Hematopoietic multipotent progenitor cell (in vitro differentiated cells): ENCODE measurements at places on chromosomes 1 and 21.

DNA sequence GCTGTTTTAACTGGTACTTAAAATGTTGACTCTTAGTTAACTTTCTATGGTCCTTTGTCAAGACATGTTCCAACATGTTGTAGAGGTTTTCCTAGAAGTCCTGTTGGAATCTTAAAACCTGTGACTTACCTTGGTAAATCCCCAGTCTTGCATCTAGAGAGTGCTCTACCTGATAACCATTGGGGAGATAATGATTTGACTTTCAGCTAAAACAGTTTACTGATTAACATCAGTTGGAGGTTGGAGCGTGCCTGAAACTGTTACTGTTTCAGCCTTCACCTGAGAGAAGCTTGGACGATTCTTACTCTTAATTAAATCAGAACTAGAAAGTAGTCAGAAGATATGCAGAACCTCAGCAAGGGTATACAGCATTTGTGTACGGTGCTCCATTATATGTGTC is 8.8 kb downstream of the MDM4 start:
- DNase-seq = no peak

DNA sequence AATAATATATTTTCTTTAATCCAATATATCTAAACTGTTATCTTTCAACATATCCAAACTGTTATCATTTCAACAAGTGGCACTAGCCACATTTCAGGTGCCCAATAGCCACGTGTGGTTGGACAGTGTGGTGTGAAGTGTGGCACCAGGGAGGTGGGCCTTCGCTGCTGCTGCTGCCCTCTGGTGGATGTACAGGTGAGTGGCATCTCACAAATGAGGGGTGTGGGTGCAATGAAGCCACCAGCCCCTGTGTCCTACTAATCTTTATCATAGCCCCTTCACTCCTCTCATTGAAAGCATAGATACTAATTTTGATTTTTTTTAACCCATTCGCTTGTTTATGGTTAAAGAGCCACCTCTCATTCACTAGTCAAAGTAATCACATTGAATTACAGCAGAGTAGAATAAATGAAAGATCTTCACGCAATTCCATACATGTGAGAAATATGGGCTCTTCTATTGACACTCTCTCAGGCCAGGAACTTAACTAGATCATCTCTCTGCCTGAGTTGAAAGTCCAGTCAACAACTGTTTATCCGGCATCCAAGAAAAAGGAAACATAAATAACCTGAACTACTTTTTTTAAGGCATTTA is 499.2 kb downstream of the OMA1 start:
- DNase-seq = peak; percentile 10

DNA sequence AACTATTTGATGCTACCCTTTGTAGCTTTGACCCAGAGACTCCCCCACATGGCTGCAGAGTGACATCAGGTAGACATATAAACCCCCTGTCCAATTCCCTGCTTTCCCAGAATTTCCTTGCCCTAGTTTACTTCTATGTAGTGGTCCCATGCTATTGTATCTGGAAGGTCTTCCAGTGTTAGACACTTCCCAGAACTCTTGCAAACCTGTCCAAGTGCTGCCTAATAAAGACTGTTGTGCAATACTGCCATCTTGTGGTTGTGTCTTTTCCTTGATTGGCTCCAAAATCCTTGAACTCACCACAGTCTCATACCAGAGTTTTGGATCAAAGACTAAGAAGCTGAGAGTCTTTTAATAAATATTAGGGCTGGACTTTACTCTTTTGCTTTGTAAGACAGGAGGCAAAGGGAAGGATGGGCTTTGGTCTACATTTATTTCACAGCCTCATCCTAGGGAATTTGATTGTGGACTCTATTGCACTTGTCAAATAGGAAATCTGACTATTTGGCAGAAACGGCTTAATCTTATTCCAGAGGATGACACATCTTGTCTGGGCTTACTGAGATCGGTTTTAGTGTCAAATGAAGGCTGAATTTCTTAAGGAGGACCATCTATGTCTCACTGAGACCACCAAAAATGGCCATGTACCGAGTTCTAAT is 169.9 kb downstream of the LRRC7 start:
- DNase-seq = peak; percentile 81

DNA sequence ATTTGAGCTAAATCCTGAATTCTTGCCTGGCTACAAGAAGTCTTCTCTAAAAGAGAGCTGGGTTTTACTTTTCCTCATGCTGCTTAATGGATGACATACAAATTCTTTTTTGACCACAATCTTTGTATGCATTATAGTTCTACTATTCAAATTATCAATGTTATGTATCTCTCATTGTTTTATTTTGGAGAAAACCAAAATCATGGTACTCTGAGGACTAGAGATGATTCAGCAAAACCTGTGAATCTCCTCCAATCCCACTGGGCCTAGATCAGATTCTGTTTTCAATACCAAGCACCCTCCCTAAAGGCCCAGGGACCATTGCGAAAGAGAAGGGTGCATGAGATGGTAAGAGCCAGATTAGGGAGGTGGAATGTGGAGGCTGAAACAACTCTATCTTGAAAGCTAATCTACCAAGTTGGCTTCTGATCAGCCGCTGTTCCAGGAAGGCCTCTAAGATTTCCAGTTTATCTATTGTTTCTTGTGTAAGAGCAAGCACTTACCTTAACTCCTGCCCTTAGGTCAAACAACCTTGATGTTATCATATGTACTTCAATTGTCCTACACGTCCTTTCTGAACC is 547.2 kb downstream of the PLPP3 start:
- DNase-seq = no peak

DNA sequence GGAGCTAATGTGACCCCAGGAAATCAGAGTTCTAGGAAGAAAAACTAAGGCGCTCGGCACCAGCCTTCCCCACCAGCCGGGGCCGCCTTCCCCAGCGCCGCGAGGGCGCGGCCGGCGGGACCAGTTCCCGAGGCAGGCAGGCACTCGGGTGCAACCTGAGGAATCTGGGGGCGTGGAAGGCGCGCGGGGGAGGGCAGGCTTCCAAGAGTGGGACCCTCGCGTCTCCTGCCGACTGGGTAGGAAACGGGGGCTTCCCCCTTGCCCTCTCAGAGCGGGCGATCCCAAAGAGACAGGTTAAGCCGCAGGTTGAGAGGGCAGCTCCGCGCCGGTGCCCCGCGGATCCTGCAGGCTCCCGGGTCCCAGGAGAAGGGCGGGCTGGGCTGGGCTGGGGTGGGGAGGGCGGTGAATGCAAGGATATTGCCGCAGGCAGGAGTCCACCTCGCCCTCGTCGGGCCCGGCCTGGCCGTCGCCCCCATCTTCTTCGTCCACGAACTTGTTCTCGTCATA is 431 bp downstream of the ARPC5 start:
- DNase-seq = no peak

DNA sequence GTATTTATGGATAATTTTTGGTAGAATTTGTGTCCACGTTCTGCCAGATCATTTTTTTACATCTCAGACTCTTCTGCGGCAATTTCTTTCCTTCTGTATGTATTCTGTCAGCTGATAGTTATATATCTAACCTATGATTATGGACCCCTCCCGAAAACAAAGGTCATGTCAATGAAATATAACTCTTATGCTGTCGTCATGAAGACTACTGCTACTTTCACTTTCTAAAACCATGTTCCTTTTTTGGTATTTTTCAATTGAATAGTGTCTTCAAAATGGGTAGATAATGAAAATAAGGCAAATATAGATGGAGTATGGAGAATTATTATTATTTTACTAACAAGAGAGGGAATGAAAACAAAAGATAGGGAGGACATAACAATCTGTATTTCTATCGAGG is 3.2 kb downstream of the ANGPTL1 start:
- DNase-seq = peak; percentile 7

GRCh38 chr1:2044510-2045319 is 5.5 kb upstream of the PRKCZ start:
- peak; percentile 69 for DNase-seq

GRCh38 chr1:156394082-156394481 is 25.1 kb downstream of the RHBG start:
- no peak for DNase-seq

DNA sequence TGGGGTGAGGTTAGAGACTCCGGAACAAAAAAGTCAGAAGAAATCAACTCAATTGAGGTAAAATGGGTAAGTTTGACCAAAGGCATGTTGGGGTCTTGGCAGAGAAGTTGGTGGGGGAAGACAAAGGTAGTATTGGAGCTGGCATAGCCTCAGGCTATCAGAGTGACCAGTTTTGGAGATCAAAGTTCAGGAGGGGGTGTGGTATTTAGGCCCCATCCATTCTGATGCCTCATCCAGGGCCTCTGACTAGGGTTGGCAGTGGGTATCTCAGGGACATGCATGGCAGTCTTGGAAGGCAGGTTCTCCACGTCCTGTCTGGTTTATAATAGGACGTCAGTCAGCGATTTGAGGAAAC is 73.2 kb upstream of the TRABD2B start:
- no peak for DNase-seq

DNA sequence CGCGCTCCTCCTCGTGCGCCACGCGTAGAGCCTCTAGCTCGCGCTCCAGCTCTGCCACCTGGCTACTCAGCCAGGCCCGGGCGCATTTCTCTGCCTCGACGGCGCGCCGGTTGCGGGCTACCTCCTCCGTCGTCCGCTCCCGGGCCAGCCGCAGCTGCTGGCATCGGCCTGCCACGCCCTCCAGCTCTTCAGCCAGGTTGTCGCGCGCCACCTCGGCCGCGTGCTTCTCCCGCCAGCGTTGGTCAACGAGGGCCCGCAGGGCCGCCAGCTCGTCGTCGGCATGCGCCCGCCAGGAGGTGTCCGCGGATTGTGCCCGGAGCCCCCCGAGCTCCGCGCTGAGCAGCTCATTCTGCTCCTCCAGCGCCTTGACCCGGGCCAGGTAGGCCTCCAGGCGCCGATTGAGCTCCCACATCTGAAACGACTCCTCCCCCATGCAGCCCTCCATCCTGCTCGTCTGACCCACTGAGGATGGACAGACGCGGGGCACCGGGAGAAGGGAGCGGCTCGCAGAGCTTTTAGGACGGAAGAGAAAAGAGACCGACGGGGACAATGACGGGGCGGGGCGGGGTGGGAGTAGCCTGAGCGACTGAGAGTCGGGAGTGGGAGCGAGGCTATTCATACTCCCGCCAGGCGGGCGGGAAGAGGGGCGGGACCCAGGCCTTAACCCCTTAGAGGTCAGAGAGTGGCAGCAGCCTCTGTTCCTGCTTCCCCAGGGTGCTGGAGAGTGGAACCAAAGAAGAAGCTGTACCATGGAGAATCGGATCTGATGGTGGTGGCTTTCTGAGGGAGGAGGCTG is at the start of gene NES:
Gene NES (minus strand): TSS at position 588 of the 796 bp plus-strand sequence. CDS start 143 bp downstream, at position 445.
- DNase-seq = no peak
